ENCODE measurements at places on chromosomes 13 and 19.

DNA sequence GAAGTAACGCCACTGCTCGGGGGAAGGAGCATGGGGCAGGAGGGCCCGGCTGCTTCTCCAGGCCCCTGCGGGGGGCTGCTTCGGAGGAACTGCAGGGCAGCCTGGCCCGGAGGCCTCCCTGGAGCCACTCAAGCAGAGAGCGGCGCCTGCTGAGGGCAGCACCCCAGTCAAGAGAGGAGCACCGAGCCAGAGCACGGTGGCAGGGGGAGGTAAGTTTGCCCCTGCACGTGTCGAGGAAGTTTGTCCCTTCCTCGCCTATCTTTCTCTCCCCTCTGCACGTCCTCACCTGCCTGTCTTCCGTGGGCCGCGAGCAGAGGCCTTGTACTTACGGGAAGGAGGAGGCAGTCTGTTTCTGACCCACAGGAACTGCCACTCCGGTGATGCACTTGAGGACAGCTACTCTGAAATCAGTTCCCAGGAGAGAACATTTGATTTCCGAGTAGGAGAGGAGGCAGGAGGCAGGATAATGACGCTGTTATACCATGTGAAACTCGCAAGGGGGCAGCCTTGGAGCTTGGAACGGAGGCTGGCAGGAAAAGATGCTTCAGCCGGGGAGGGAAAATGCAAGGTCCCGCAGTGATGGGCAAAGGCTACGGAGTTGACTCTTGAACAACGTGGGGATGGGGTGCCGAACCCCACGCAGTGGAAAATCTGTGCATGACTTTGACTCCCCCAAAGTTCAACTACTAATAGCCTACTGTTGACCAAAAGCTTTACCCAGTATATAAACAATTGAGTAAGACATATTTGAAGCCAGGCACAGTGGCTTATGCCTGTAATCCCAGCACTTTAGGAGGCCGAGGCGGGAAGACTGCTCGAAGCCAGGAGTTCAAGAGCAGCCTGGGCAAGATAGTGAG is 5.0 kb downstream of the FFAR1 start:
- H3K27ac ChIP-seq = no peak overlapping the region
- no peaks in the 10 kb centered on the region for H3K27me3 ChIP-seq
- no peaks in the 10 kb centered on the region for H3K4me1 ChIP-seq
- no peaks in the 10 kb centered on the region for H3K36me3 ChIP-seq

DNA sequence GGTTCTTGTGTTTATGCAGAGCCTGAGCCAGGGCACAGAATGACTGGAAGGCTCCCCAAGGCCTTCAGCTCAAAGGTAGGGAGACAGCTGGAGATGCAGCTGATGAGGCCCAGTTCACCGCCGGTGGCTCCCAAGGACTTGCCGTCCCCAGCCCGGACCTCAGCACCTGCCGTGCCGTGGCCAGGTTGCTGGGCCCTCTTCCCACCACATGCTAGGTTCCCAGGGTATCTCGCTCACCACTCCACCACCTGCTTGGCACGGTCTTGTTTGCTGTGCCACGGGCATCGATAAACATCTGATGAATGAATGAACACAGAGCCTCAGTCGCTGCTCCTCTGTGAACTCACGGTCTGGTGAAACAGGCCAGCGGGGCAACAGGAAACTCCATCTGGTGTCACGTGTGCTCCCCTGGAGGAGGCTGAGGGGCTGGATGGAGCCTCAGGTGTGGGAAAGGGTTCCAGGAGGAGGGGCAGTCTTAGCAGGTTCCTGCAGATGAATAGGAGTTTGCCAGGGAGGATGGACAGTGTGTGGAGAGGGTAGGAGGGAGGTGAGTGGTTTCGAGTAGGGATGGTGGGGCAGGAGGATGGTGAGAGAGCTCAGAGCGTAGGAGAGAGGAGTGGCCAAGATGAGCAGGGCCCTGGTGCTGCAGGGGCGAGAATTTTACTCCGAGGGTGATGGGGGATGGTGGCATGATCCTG is 3.6 kb upstream of the KLK14 start:
- no peak overlapping the region for H3K27ac ChIP-seq
- H3K36me3 ChIP-seq = no peaks in the 10 kb centered on the region
- no peak for DNase-seq
- no peaks in the 10 kb centered on the region for H3K4me1 ChIP-seq
- no peaks in the 10 kb centered on the region for H3K27me3 ChIP-seq

DNA sequence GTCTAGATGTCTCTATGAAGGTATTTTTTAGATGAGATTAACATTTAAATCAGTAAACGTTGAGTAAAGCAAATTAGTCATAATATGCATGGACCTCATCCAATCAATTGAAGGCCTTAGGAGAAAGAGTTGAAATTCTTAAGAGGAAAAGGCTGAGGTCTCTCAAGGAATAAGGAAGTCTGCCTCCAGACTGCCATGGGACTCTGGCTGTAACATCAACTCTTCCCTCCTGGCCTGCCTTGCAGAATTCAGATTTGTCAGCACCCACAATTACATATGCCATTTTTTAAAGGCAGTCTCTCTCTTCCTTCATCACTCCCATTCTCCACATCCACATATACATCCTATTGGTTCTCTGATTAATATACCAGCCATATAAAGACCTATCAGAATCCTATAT is 28.8 kb upstream of the INTS6 start:
- H3K27ac ChIP-seq = no peak overlapping the region
- no peak for DNase-seq
- H3K4me1 ChIP-seq = no peaks in the 10 kb centered on the region
- no peaks in the 10 kb centered on the region for H3K27me3 ChIP-seq

DNA sequence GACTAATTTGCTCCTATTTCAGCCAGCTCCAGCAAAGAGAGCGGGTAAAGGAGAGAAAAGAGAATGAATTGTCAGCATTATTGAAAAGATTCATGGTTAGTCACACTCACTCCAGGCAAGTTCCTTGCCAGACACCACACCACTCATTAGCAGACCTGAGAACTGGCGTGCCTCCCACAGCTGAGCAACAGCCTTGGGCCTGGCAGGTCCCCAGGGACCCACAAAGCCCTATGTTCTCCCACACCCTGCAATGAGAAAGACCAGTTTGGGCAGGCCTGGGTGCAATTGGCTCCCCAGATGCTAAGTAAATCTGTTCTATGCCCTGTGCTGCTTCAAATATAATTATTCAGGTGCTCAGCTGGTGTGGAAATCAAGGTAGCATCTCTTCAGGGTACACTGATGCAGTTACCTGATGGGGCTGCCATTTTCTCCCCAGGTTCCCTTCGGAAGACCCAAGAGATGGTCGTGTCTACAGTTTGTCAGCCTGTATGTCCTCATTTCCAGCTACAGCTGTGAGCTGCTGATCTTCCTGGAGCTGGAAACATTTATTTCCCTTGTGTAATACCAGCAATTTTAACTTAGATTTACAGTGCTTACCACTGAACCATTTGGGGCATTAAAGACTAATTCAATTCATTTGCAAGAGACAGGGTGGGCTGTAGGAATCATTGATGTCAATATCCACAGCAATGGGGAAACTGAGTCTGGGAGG is 405.0 kb downstream of the COG6 start:
- no peaks in the 10 kb centered on the region for H3K36me3 ChIP-seq
- H3K27me3 ChIP-seq = no peaks in the 10 kb centered on the region
- no peaks in the 10 kb centered on the region for H3K4me1 ChIP-seq
- DNase-seq = no peak
- no peak overlapping the region for H3K4me3 ChIP-seq

- no peak overlapping the region for H3K4me3 ChIP-seq
- no peaks in the 10 kb centered on the region for H3K36me3 ChIP-seq
- H3K27ac ChIP-seq = no peak overlapping the region
- H3K27me3 ChIP-seq = no peaks in the 10 kb centered on the region
- DNase-seq = no peak
Measured at GRCh38 chr13:108306860-108307259, 37.3 kb downstream of the TNFSF13B start.

- no peak overlapping the region for H3K4me3 ChIP-seq
- DNase-seq = no peak
- no peaks in the 10 kb centered on the region for H3K27me3 ChIP-seq
Measured at GRCh38 chr19:56377105-56377924, 16.0 kb downstream of the ZNF582 start.

DNA sequence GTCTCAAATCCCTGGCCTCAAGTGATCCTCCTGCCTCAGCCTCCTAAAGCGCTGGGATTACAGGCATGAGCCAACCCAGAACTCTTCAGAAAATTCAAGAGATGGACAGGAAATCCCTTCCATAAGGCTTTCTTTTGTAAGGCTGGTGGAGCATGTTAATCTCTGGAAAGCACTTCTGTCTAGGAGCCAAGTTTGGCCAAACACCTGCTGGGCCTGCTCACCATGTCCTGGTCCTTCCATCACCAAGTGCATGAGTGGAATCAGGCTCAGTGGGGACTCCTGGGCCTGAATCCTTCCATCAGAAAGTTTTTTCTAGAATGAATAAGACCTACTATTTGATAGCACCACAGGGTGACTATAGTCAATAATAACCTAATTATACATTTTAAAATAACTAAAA is 148.0 kb downstream of the DCLK1 start:
- no peak for DNase-seq
- no peak overlapping the region for H3K4me3 ChIP-seq
- H3K27me3 ChIP-seq = no peaks in the 10 kb centered on the region
- H3K27ac ChIP-seq = no peak overlapping the region

DNA sequence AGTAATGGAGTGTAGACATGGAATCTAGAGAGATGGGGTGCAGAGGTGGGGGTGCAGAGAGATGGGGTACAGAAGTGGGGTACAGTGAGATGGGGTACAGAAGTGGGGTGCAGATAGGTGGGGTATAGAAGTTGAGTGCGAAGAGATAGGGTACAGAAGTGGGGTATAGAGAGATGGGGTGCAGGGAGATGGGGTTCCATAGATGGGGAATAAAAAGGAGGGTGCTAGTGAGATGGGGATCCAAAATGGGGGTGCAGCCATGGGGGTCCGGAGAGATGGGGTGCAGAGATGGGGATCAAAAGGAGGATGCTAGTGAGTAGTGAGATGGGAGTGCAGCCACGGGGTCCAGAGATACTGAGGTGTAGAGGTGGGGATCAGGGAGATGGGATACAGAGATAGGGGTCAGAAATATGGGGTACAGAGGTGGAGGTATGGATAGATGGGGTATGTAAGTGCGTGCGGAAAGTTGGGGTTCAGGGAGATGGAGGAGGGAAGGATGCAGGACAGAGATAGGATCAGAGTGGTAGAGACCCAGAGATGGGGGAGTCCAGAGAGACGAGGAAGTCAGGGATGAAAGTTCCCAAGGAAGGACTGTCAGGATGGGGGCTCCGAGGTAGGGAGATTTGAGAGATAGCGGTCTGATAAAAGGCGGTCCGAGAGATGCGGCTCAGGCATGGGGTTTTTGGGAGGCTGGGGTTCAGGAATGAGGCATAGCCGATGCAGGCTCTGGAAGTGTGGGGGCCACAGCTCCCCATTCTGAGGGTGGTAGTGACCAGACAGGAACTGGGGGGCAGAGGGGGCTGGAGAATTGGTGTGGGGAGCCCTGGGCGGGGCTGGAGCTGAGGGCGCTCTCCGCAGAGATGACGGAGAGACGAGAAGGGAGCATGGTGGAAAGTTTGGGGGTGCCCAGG is 3.4 kb downstream of the PALM3 start:
- H3K36me3 ChIP-seq = peaks cover 13% of the 10 kb centered on the region
- H3K27me3 ChIP-seq = no peaks in the 10 kb centered on the region
- no peak overlapping the region for H3K4me3 ChIP-seq
- no peaks in the 10 kb centered on the region for H3K4me1 ChIP-seq

DNA sequence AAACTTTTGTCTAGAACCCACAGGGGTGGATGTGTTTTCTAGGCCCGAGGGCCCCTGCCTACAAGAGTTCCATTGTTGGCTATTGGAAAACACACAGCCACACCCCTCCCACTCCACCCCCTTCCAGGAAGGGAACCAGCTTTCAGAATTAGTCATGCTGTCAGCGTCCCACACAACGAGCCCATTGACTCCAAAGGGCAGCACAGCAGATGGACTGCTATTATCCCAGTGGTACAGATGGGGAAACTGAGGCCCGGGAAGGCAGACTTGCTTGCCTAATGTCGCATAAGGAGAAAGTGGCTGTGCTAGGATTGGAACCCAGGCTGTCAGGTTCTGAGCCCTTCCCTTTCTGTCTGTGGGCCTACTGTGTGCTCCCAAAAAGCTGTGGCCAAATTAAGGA is 8.1 kb upstream of the FXYD3 start:
- H3K27ac ChIP-seq = no peak overlapping the region
- H3K4me1 ChIP-seq = no peaks in the 10 kb centered on the region
- no peaks in the 10 kb centered on the region for H3K36me3 ChIP-seq
- no peak overlapping the region for H3K4me3 ChIP-seq

- H3K36me3 ChIP-seq = no peaks in the 10 kb centered on the region
- H3K4me1 ChIP-seq = no peaks in the 10 kb centered on the region
- no peak overlapping the region for H3K4me3 ChIP-seq
Measured at GRCh38 chr13:104043184-104043583, 977.0 kb upstream of the SLC10A2 start.

- H3K4me1 ChIP-seq = no peaks in the 10 kb centered on the region
- no peak for DNase-seq
- no peak overlapping the region for H3K27ac ChIP-seq
- H3K27me3 ChIP-seq = no peaks in the 10 kb centered on the region
Measured at GRCh38 chr13:55893540-55893939, 1247.2 kb upstream of the PRR20A start.

- DNase-seq = no peak
- H3K36me3 ChIP-seq = no peaks in the 10 kb centered on the region
- H3K4me1 ChIP-seq = no peaks in the 10 kb centered on the region
Measured at GRCh38 chr13:46473806-46474205, 79.2 kb upstream of the LRCH1 start.

GRCh38 chr19:49614096-49614833 is 23.3 kb downstream of the PRR12 start:
- no peak overlapping the region for H3K4me3 ChIP-seq
- no peak overlapping the region for H3K27ac ChIP-seq
- no peaks in the 10 kb centered on the region for H3K27me3 ChIP-seq
- peaks cover 28% of the 10 kb centered on the region for H3K36me3 ChIP-seq
- DNase-seq = no peak
- no peaks in the 10 kb centered on the region for H3K4me1 ChIP-seq

DNA sequence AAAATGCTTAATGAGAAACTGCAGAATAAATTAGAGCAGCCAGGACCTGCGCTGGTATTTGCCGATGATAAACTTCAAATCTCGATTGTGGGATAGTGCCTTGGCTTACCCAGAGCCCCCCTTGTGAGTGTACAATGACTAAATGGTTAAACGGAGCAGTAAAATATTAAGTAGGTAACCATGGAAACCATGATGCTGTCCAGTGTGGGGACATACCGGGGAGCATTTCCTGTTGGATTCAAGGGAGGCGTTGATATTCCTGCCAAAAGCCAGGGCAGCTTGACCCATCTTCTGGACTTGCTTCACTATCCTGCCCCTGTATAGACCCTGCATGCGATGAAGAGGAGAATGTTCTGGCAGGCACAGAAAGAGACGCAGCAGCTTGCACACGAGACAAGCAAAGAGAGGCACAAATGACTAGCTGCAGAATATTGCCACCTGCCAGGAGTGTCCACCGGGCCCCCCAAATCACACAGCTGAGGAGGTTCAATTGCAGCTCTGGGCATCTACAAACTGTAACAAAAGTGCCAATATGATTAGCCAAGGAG is 255.3 kb upstream of the TSHZ3 start:
- no peaks in the 10 kb centered on the region for H3K36me3 ChIP-seq
- H3K4me3 ChIP-seq = no peak overlapping the region
- H3K27ac ChIP-seq = no peak overlapping the region
- no peak for DNase-seq
- no peaks in the 10 kb centered on the region for H3K27me3 ChIP-seq
